ENCODE measurements at places on chromosomes 13 and 19. TPM values are rescaled to one million over a fixed set of nuclear protein-coding genes. Genes with fewer than 3 reads are reported as not detected.

Gene LRP3
- 2.8 TPM for total RNA-seq

Gene KCNN4
- 92.0 TPM for total RNA-seq

Gene ZNF439
- 1.2 TPM for total RNA-seq

DNA sequence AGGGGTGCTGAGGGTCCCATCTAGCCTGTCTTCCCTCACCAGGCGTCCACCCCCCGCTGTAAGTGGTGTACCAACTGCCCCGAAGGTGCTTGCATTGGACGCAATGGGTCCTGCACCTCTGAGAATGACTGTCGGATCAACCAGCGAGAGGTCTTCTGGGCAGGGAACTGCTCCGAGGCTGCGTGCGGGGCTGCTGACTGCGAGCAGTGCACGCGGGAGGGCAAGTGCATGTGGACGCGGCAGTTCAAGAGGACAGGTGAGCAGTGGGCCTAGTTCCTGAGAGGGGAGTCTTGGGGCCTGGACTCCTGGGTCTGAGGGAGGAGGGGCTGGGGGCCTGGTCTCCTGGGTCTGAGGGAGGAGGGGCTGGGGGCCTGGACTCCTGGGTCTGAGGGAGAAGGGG is 27.8 kb downstream of the CNFN start:
- DNase-seq = no peak

DNA sequence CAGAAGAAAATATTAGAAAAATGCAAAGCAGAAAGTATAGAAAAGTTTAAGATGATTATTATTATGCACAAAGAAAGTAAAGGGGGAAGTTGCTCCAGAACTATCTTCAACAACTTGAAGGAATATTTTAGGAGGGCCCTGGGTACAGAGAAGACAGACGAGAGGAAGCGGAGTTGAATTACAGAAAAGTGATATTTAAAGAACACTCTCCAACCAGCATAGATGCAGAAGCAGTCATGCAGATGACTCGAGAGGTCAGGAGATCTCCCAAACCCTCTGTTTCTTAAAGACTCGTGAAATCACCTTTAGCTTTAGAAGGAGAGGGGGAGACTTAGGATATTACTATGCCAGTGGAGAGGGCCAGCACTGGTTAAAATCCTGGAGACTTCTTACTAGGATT is 8.5 kb upstream of the SHISA2 start:
- no peak for DNase-seq

DNA sequence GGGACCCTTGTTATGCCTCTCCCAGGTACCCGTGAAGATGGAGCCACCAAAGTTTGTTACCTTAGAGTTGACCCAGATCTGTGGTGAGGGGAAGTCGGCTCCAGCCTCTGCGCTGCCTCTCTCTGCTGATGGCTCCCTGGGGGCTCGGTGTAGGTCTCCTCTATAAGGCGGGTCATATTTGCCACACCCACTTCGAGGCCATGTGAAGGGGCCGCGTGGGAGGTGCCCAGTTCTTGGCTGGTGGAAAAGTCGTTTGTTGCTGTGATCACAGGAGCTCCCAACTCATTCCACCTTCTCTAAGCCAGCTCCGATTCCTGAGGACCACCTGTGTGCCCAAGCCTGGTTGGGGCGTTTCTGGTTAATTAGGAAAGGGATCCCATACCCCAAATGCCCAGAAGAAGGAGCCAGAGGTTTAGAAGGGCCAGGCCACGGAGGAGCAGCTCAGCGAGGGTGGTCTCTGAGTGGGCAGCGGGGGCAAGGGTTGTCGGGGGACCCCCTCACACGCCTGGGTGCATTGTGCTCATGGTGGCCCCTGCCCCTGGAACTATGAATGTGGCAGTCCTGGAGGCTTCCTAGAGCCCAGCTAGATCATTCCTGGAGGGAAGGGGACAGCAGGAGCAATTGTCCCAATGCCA is 296.5 kb downstream of the ZNF536 start:
- no peak for DNase-seq
